ENCODE measurements at places on chromosomes 11 and 22. TPM values are rescaled to one million over a fixed set of nuclear protein-coding genes. Genes with fewer than 3 reads are reported as not detected.

The ADORA2A gene
- 10.0 TPM for polyA plus RNA-seq

The ABCG4 gene
- polyA plus RNA-seq: 0.30 TPM

The SYT7 gene
- 12.0 TPM for polyA plus RNA-seq

The TPBGL gene
- 0.07 TPM for polyA plus RNA-seq

The C11orf52 gene
- polyA plus RNA-seq: 3.2 TPM

The KRTAP5-1 gene
- 1.7 TPM for polyA plus RNA-seq

The UBQLNL gene
- not detected for polyA plus RNA-seq

The CD81 gene
- polyA plus RNA-seq: 460 TPM

The SHANK2 gene
- polyA plus RNA-seq: 4.2 TPM

The GSTT2B gene
- 7.7 TPM for polyA plus RNA-seq

The SCGB1D2 gene
- polyA plus RNA-seq: 0.34 TPM

The RAB38 gene
- 0.98 TPM for polyA plus RNA-seq

The CHRNA10 gene
- 2.9 TPM for polyA plus RNA-seq

The SLC22A8 gene
- not detected for polyA plus RNA-seq

The UPB1 gene
- 0.95 TPM for polyA plus RNA-seq

The MPEG1 gene
- polyA plus RNA-seq: 28.3 TPM

The NAALAD2 gene
- 16.6 TPM for polyA plus RNA-seq

The NRIP3 gene
- not detected for polyA plus RNA-seq

The HEPACAM gene
- not detected for polyA plus RNA-seq

The CD3G gene
- not detected for polyA plus RNA-seq

The PRR33 gene
- 2.4 TPM for polyA plus RNA-seq

The GRK3 gene
- polyA plus RNA-seq: 16.8 TPM

The CCDC116 gene
- polyA plus RNA-seq: not detected

The TTLL1 gene
- polyA plus RNA-seq: not detected

The ALDH3B2 gene
- polyA plus RNA-seq: 4.4 TPM

The TRIM22 gene
- polyA plus RNA-seq: not detected

The RASD2 gene
- polyA plus RNA-seq: 19.7 TPM

The YPEL4 gene
- 2.4 TPM for polyA plus RNA-seq

All from muscle of arm (tissue), 14 donors.